ENCODE measurements at places on chromosomes 2 and 18. TPM values are rescaled to one million over a fixed set of nuclear protein-coding genes. Genes with fewer than 3 reads are reported as not detected.

SLC25A12 gene
- 23.2 TPM for polyA plus RNA-seq

NR4A2 gene
- polyA plus RNA-seq = 3.2 TPM

NEU2 gene
- polyA plus RNA-seq = not detected

DNER gene
- not detected for polyA plus RNA-seq

TRIM43 gene
- polyA plus RNA-seq = not detected

LYG2 gene
- 0.17 TPM for polyA plus RNA-seq

- DNase-seq = no peak
These were observed 139.8 kb downstream of the ZFP36L2 start for GRCh38 chr2:43086451-43087221.

- DNase-seq = no peak
These were observed 391.8 kb upstream of the CRIM1 start for GRCh38 chr2:35963824-35964223.

GRCh38 chr2:19933351-19933981 is 31.7 kb upstream of the TTC32 start:
- no peak for DNase-seq

DNA sequence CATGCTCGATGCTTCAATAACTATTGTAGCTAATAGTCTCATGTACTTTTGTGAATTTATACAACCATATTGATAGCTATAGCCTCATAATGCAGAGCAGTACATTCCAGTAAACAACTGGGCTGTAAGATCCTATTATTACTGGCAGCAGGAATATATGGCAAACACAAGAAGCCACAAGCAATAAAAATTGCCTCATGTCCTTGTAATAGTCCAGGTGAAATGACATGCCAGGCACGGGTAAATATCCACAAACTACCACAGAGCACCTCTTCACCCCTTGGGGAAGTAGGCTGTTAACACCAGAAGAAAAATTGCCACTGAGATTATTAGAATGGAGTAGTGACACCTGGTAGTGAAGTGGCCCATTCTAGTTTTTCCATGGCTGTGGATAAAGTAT is 158.3 kb downstream of the MTX2 start:
- no peak for DNase-seq

DNA sequence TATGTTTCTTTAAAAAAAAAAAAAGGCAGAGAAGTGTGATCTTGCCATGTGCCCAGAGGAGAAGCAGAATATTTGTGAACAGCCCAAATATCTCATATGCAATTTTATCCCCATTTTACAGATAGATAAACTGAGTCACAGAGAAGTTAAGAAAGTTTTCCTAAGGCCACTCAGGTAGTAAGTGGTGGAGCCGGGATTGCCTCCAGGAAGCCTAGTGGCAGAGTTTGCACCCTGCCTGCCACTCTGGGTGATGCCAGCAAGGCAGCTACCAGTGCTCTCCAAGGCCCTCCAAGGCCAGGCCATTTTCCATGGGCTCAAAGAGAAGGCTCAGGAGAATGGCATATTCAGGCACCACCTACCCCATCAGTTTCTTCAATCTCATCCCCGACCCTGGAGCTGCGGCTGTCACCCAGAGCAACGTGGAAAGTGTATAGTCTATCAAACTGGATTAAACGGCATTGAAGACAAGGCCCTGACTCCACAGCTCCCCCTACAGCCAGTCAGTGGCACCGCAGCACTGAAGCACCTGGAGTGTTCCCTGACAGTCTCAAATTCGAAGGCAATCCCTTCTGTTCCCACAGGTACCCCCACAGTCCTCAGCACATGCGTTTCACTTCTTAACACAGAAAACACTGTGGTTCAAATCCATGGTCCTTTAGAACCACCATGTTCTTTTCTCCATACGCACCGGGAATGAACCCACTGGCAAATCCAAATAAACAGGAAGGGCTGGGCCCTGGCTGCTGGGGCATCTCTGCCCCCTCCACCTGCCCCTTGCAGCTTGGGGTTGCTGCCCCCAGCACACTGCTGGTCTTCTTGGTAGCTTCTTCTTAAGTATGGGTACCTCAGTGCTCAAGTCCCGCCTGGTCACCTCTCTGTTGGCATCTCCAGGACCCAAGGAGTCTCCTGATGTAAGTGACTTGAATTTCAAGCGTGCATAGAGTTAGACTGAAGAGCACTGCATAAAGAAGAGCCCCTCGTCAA is 175.3 kb downstream of the INHBB start:
- DNase-seq = peak; percentile 72

DNA sequence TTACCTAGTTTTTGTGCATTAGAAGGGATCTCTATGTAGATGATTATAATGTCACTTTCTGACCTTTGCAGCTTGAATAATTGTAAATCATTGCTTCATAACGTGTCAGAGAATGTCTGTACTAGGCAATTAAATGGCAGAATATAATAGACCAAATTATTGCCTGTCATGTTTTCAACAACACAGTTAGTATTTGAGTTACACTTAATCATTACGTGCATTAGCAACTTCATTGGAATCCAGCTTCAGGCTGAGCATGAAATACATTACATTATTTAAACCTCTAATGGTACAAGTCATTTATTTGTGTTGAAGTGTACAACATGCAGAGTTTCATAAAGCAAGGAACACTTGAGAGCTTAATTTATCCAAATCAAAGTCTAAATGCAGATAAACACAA is 48.0 kb downstream of the ZNF407 start:
- no peak for DNase-seq

Data from K562 (cell line).